ENCODE measurements at places on chromosomes 1 and 21.

- DNase-seq = peak; percentile 90
Measured at GRCh38 chr1:76154206-76154956, 79.8 kb downstream of the ST6GALNAC3 start.

DNA sequence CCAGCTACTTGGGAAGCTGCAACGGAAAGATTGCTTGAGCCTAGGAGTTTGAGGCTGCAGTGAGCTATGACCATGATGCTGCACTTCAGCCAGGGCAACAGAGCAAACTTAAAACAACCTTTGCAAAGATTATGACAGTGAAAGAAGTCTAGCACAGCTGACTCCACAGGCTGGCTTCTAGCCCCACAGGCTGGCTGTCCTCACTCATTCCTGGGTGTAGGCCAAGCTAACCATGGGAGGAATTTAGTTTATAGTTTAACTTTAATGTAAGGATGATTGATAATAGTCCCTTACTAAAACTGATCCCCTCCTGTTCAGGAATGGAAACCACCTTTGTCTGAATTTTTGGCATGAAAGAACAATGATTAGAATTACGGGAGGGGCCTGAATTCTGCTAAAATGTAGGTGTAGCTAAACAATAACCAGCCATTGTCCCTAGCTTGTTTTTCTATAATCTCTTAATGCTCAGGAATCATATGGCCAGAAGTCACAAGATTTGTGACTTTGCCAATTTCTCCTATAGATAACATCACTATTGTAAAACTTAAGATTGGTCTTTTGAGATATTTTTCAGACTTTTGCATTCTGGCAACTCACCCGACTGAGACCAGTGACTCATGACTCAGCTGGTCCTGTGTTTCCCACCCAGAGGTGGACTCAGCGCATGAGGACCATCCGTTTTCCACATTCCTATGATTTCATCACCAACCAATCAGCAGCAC lies 28.1 kb upstream of the SGIP1 start:
- DNase-seq = no peak

DNA sequence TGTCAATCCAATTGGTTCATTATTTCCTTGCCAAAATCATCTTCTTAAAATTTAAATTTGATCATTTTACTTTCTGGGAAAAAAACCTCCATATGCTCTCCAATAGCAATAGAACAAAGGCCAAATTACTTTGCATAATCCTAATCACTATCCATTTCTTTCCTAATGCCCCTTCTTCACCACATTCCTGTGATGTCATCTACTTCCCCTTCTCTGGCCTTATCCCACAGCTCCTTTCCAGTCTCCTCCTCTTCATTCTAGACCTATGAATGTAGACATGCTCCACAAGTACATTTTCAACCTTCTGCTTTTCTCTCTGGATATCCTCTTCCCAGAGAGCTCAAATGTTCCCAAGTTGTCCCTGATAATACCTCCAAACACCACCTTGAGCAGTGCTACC lies 216.6 kb downstream of the MRPL39 start:
- DNase-seq = no peak

GRCh38 chr1:153251562-153251961 lies 7.9 kb upstream of the LORICRIN start:
- no peak for DNase-seq

DNA sequence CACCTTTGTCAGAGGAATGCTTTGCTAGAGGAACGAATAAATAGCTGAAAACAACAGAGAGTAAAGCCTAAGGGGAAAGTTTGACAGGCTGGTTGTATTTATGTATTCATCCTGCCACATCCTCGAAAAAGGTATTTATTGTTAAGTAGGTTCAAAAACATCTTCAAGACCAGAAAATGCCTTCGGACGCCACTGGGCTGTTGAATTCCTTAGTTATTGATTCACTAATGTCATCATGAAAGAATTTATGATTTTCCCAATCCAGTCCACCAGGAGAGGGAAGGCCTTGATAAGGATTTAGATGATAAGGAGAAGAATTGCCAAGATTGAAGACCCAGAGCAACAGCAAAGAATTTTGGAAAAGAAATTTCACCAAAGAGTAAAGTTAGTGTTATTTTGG lies 35.2 kb upstream of the MAB21L3 start:
- no peak for DNase-seq

- peak; percentile 95 for DNase-seq
Measured at GRCh38 chr1:207825719-207826556, 74.1 kb downstream of the CD46 start.

- no peak for DNase-seq
Measured at GRCh38 chr1:7630378-7630777, 140.7 kb upstream of the VAMP3 start.

DNA sequence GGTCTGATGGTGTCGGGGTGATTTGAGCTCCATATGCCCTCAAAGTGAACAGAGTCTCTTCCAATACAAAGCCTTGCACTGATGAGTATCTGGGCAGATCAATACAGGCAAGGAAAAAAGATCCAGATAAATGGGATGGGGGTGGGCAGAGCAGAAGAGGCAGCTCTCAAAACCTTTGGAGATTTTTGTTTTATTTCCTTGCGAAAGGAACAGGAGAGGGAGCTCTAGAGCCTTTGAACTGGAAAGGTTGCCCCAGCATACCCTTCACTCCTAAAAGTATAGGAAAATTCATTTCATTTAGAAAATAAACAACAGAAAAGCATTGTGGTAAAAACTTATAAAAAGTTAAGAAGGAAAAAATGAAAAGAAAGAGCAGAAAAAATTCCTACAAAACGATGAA lies 31.4 kb upstream of the OLIG2 start:
- DNase-seq = no peak

GRCh38 chr1:72432645-72433267 lies 150.4 kb upstream of the NEGR1 start:
- no peak for DNase-seq

- DNase-seq = no peak
Measured at GRCh38 chr21:40871099-40871498, 24.1 kb upstream of the DSCAM start.

DNA sequence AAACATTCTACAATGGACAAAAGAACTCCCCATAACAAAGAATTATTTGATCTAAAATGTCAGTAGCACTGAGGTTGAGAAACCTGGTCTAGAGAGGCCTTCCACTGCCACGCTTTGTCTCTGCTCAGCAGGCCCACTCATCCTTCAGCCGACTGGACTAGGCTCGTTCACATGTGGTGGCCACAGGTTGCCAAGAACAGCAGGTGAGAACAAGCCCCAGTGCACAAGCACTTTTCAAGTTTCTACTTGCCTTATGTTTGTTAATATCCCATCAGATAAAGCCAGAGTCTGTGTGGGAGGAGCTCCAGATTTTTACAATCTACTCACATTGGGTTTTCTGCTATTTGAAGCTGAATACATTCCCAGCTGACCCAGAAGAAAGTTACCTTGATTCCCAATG lies 9.1 kb upstream of the EFHD2 start:
- DNase-seq = no peak

- DNase-seq = peak; percentile 63
Measured at GRCh38 chr1:170670802-170671628, 7.1 kb downstream of the PRRX1 start.

- DNase-seq = peak; percentile 46
Measured at GRCh38 chr1:40264354-40264781, 6.3 kb downstream of the ZMPSTE24 start.

GRCh38 chr1:172608098-172608601 lies 50.8 kb upstream of the FASLG start:
- no peak for DNase-seq

GRCh38 chr1:242585616-242586359 lies 61.3 kb upstream of the PLD5 start:
- DNase-seq = no peak

DNA sequence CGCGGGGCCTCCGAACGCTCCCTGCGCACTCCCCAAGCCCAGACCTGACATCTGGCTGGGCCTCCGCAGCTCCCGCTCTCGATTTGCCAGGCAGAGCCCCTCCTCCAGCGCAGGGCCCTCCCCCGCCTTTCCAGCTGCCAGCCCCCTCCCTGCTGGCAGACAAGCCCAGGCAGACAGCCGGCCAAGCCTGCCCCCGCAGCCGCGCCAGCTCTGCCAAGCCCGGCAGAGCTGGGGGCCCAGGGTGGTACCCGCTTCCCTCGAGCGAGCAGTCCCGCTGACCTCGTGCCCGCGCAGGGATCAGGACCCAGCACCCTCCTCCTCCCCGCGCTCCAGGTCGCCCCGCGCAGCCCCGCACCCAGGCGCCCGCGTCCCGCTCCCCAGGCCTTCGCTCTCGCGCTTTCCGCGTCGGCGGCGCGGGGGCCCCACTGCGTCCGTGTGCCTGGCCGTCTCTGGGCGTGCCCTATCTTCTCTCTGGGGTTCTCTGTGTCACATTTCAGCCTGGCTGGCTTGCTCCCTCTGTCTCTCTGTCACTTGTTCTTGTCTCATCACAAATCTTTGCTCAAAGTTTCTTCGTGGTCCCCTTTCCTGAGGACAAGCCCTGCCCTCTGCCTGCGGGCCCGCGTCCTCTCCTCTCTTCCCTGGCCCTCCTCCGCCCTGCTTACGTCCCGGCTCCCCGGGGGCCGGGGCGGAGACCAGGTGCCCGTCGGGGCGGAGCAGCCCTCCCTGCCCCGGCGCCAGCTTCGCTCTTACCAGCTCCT lies 580 bp downstream of the INKA2 start:
- DNase-seq = peak; percentile 72

- no peak for DNase-seq
Measured at GRCh38 chr1:162568802-162569201, 7.3 kb downstream of the UAP1 start.

DNA sequence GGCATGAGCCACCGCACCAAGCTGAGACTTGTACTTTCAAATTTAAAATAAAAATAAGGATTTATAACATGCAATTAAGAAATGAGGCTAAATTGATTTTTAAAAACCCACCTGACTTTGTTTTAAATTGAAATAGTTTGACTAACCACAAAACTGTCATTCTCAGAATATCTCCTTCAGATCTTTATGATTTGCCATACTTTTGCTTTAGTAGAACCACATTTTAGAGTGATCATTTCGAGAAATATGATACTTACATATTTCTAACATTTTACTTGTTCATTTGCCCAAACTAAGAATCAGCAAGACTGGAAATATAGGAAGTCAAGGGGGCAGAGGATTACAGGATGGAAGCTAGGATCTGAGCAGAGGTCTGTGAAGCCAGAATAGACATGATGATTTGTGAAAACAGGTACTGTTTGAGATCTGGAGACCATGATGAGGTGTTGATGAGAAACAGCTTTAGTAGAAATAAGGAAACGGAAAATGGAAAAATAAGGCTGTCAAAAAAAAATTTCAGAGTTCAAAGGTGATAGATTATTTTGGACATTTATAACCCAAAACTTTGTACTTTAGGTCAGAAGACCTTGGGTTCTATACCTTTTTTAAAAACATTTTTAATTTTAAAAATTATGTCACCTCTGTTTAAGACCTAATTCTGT lies 44.8 kb downstream of the GIPC2 start:
- DNase-seq = no peak

DNA sequence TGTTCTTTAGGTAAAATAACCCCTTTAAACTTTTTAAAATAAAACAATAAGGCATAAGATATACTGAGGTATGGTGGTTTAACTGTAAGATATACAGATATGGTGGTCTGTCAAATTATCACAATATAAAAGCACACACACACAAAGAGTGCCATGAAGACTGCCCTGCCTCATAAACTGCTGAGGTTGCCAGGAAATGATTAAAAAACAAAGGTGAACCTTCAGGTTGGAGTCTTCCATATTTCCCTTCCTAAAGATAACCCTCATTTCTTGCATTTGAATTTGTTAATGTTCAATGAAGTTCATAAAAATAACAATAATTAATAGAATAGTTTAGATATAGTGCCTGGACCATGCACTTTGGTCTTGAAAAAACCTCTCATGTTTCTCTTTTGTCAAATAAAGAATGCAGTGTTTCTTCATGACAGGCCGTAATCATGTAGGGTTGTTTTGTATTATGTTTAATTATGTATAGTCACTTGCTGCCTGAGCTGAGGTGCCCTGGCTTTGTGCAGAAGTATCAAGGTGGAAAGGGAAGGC lies 123.6 kb upstream of the B3GALT2 start:
- no peak for DNase-seq

GRCh38 chr1:96741335-96741734 lies 19.8 kb downstream of the PTBP2 start:
- DNase-seq = no peak

- no peak for DNase-seq
Measured at GRCh38 chr1:182985876-182986275, 32.9 kb upstream of the SHCBP1L start.

DNA sequence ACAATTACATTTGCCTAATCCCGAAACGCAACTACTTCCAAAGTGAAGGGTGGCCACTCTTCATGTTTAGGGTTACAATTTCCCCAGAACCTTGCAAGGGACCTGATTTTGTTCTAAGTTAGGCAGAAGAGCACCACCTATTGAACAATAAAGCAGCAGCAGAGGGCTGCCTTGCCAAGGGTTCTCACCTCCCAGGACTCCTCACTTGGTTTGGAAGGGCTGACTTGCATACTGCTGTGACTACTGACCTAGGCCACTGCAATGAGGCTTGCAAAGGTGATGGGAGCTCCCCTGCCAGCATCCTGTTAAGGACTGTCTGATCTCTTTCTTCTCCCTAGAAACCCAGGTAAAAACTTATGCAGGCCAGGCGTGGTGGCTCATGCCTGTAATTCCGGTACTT lies 14.2 kb downstream of the MTOR start:
- no peak for DNase-seq

DNA sequence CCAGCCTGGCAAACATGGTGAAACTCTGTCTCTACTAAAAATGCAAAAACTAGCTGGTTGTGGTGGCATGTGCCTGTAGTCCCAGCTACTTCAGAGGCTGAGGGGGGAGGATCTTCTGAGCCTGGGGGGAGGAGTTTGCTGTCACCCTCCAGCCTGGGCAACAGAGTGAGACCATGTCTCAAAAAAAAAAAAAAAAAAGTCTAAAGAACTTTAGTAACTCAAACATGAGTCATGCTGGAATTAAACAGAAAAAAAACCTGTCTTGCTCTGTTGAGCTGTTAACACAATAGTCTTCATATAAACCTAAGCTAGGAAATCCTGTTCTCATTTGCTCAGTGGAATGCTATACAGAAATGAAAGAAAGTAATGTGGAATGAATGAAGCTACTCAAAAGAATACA lies 16.7 kb upstream of the DISP1 start:
- DNase-seq = peak; percentile 17

GRCh38 chr1:90174246-90174645 lies 179.3 kb downstream of the ZNF326 start:
- DNase-seq = no peak

- DNase-seq = no peak
Measured at GRCh38 chr1:236179634-236180033, 37.3 kb downstream of the GPR137B start.

DNA sequence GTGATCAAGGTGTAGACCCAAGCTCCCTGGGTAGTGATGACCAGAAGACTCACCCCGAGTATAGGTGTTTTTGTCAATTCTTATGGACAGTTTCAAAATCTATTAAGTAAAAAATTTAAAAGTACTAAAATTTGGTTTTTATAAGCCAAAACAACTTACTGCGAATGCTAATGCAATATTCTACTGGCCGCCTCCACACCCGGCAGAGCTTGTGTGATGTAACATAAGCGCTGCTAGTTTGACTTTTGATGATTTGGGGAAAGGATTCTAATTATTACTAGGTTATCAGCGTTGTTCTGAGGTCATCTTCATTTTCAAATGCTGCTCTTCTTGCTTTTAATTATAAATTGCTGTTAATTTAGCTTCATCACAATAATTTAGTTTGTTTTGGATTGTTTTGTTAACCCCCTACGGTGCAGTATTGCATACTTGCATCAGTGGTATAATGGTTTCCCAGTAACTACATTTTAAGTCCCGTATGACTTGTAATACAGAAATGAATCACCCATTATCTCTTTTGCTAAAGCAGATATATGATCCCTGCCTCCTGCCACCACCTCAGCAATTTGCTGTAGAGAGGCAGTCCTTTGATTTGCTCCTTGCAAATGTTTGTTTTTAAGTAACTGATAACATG lies 178.0 kb downstream of the SDCCAG8 start:
- DNase-seq = no peak

Measured in activated naive CD4-positive, alpha-beta T cell treated with anti-CD3 and anti-CD28 coated beads for 36 hours (primary cell).